Stimulated activated CD4-positive, alpha-beta T cell treated with anti-CD3 and anti-CD28 coated beads, Interleukin-2, amount 100 ng/mL, for 48 hours (primary cell): ENCODE measurements at places on chromosomes 11 and 22.

- DNase-seq, result no peak
These were observed 25.1 kb downstream of the DBX1 start for GRCh38 chr11:20134991-20135736.

GRCh38 chr22:44464000-44464399 lies 34.0 kb downstream of the RTL6 start:
- no peak for DNase-seq

- DNase-seq, result no peak
These were observed 481.7 kb upstream of the CHORDC1 start for GRCh38 chr11:90704510-90704909.

DNA sequence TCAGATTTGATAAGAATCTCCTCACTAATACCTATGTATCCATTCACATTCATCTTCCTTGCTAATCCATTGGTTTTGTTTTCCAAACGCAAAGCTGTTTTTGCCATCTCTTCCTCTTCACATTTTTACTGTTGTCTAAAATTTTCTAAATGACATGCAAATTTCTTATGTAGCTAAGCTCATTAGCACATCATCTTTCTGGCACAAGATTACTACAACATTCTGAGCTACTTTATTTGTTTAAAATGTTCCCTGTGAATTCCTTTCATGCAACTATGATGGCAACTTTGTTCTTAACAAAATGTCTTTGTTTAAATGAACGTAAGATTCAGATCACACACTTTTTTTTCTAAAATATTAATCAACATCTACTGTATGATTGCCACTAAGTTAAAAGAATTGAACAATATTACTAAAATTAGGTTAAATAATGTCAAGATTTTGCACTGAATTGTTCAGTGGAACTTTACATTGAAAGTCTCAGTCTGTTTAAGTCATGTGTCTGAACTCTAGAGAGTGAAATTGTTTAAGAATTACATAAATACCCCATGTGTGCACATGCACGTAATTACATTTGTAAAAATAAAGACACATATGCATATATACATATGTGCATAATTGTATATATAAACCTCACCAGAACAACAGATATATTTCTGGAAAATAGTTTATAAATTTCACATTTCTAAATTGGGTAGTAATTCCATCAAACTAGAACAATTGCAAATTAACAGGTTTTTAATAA lies 688.4 kb downstream of the CNTN5 start:
- no peak for DNase-seq

DNA sequence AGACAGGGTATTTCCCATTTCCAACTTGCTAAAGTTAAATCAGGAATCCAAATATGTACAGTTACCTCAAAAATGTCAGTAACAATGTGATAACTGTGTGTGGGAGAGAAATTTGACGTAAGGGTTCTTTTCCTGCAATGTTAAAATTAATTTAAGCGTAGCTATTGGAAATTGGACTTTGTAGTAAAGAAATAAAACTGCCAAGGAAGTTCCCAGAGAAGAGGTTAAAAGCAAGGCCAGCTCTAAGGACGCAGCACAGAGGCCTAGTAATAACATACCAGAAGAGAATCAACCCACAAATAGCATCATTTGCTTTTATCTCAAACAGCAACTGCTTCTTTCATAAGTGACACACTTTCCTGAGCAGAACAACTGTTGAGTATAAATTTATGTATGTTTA lies 36.8 kb upstream of the GRIA4 start:
- no peak for DNase-seq

GRCh38 chr11:119605137-119605665 lies 123.8 kb downstream of the NECTIN1 start:
- DNase-seq, result no peak

DNA sequence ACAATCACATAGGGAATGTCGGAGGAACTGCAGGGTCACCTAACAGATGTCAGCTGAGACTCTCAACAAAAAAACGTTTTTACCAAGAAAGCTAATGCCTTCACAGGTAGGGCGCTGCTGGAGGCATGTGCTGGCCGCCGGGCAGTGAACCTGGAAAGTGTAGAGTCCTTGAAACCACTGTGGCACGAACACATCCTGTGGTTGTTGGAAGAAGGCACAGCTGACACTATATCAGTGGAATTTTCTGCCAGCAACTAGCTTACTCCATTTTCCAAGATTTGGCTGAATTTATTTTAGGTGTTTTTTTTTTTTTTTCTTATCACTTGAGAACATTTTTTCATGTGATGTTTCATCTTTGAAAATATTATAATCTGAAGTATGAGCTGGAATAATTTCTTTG lies 14.2 kb downstream of the TRMU start:
- DNase-seq, result no peak

DNA sequence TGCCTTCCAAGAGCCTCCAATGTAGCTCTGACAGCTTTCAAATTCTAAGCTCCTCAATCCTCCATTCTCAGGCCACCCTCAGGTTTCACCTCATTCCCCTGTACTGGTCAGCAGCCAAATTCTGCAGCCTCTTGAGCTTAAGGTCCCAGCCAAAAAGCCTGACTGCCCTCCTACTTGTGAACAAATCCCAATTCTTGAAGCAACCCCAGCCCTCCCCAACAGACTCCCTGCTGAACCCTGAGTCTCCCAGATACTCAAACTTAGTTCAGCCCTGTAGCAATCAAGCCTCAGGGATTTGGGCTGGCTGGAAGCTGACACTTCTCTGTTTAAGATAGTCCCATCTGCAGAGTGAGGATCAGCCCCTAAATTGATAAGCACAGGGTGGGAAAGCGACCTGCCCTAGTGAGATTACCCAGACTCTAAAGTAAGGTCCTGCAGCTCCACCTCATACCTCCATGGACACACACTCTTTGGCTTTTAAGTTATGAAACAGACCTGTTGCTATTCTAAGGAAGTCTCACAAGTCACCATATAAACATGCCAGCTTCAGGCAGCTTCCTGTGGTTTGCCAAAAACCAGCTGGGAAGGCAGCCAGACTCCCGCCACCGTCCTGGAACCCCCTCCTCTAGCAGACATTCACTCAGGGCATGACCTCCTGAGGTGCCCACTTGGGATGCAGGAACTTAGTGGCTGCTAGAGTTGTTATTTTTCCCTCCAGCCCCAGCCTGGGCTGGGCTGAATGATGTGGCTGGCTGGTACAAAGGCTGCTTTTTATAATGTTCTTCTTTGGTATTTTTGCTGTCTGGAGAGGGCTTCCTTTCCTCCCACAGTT lies 82.5 kb upstream of the PICALM start:
- no peak for DNase-seq

DNA sequence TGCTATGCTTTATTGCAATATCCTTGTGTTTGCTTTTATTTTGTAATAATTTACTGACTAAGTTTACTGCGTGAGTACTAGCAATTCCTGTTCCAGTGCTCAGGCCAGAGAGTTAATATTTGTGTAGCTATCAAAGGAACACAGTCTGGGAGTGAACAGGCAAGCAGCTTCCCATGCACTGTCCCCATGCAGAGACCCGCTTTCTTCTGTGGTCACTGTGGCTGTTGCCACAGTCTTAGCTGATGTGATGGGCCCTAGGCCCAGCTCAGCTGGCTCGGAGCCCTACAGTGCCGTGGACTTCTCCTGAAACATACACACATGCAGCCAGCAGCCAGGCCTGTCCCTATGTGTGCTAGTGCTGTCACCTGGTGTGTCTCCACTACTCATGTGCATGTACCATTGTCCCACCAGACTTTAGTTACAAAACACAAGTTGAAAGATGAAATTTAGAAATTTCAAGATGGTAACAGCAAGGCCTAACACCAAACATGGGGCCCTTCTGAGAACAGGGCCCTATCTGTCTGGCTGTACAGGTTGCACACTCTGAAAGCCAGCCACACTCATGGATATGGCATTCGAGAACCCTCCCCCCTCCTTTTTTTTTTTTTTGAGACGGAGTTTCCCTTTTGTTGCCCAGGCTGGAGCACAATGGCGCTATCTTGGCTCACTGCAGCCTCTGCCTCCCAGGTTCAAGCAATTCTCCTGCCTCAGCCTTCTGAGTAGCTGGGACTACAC lies 12.3 kb upstream of the SCUBE2 start:
- DNase-seq, result no peak

DNA sequence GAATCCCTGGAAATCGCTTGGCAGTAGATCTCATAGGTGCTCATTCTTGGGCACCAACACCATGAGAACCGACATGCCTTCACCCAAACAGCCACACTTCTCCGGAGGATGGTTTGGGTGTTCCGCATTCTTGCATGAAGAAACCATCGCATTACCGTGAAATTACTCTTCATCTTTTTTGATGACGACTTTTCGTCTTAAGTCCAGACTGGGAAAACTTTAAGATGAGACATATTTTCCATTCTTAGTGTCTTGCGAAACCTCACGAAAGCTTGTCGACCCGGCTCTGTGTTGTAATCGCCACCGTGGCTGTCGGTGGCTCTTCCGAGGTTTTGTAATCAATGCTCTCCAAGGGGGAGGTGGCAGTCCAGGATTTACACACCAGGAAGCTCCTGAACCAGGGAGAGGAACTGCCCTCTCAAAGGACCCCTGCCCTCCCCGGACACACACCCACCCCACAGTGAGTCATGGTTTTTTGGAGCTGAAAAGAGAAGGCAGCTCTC lies 1.7 kb downstream of the TOM1 start:
- DNase-seq, result no peak

DNA sequence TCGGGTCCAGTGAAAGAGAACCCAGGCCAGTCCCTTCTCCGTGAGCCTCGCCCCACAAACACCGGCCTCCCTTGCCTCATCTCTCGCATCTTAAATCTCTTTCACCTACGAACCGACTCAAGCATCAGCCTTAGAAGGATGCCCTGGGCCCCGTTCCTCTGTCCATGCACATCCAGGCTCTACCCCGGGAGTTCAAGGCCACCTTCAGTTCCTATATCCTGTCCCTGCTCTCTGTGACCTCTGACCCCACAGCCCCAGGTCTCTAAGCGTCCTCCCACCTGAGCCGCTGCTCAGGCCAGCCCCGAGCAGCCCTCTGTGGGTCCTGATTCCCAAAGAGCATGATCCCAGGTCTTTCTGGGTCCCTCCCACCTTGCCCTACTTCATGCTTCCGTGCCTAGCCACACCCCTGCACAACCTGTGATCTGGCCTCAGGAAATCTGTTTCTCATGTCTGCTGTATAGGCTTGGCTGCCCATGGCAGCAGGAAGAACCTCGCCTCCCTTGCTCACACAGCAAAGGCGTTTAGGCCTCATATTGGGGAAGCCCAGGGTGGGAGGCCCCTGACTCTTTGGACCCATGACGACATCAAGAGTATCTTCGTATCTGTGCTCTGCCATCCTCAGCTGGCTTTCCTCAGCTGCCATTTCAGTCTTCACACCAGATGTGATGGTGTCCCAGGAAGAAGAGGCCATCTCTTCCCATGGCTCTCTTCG lies 77.5 kb upstream of the SEPTIN5 start:
- no peak for DNase-seq

DNA sequence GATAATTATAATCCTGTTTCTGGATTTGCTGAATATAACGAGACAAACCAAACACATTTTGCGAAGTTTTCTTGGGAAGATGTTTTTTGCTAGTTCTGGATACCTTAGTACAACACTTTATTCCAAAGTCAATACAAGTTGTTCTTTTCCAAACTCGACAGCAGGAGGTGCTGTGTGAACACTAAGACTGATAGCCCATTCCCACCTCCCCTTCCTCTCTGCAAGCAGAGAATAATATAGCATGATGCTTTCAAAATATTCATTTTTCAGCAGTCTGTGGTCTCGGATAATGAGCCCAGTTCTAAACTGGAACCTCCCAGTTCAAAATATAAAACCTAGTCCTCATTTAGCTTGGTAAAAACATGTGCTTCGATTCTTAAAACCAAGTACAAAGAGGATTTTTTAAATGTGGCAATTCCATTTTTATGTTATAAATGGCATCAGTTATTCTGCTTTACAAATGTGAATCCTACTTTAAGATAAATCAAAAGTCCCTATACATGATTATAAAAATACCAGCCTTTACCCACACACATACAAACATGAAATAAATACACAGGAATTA lies 129.1 kb downstream of the DCDC1 start:
- DNase-seq, result peak; percentile 6

DNA sequence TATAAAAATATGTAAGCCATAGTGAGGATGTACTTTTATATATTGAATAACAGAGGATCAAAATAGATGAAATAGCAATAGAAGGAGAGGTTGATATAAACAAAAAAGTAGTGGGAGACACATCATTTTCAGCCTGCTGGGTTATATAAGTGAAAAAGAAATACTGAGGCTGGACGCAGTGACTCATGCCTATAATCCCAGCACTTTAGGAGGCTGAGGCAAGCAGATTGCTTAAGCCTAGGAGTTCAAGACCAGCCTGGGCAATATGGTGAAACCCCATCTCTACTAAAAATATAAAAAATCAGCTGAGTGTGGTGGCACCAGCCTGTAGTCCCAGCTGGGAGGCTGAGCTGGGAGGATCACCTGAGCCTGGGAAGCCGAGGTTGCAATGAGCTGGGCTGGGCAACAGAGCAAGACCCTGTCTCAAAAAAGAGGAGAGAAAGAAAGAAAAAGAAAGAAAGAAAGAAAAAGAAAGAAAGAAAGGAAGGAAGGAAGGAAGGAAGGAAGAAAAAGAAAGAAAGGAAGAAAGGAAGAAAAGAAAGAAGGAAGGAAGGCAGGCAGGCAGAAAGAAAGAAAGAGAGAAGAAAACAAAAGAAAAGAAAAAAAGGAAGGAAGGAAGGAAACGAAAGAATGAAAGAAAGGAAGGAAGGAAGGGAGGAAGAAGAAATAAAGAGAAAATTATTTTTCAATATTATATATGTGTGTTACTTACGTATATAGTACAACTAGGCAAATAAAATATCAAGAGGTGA lies 7.0 kb upstream of the P2RY2 start:
- DNase-seq, result no peak

GRCh38 chr11:34243600-34244464 lies 114.0 kb downstream of the ABTB2 start:
- DNase-seq, result no peak

DNA sequence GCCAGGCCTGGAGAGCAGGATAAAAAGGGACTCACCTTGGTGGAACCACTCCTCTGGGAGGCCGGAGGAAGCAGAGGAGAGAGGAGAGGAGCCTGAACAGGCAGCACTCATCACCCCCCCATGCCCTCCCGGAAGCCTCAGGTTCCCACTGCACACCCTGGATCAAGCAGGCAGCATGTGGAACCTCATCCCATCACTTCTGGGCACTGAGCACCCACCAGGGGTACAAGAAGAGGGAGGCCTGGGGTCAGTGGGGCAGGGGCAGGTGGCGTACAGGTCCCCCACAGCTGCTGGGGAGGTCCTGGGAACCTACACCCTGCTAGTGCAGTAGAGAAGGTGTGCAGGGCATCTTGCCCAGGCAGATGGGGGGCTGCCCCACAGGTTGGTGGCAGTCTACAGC lies 35.1 kb upstream of the TXNRD2 start:
- no peak for DNase-seq

DNA sequence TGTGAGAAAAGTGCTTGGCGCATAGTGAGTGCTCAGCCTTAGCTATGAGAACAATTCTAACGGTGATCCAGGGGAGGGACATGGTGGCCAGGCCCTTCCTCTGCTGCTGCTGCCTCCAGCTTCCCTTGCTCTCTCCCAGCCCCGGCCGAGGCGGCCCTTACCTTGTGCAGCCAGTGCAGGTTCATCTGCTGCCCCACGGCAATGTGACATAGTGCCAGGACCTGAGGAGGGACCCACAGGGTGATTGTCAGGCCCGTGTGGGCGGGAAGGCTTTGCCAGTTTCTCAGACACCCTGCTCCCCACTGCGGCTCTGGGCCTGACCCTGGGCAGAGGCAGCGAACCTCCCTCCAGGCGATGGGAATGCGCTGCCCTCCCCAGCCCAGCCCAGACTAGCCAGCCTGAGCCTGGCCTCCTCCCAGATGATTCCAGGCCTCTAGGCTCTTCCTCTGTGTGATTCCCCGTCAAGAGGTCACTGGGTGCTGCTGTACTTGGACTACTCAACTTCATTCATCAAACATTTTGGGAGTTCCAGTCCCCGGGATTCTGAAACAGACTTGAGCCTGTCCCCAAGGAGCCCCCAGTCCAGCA lies 23.7 kb upstream of the KLHL35 start:
- no peak for DNase-seq
